ENCODE measurements at places on chromosomes 12 and 14.

DNA sequence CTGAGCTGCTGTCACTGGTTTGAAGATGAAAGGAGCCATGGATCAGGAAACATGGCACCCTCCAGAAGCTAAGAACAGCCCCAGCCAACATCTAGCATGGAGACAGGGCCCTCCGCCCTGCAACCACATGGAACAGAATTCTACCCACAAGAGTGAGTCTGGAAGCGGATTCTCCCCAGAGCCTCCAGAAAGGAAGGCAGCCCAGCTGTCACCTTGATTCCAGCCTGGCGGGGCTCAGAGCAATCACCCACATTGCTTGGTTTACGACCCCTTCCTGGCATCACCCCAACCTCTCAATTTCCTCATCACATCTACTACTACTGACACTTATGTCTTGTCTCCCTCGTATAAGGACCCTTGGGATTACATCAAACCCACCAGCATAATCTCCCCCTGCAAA lies 38.5 kb downstream of the OAS2 start:
- no peak for DNase-seq

DNA sequence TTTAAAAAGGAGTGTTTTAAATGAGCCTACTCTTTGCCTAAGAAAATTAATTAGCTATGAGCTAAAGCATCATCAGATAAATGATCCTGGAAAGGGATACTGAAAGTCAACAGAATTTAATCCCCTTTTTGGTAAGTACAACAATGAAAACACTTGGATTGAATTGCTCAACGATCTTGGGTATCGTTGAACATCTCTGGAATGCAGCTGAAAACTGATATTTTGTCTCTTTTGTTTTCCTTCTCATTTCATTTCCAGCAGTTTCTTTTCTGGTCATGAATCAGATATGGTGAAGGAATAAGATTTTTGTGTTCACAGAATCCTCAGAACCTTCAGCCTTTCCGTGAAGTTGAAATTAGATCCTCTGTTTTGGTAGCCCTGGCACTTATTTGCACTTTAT lies 771.2 kb downstream of the FSCB start:
- no peak for DNase-seq

DNA sequence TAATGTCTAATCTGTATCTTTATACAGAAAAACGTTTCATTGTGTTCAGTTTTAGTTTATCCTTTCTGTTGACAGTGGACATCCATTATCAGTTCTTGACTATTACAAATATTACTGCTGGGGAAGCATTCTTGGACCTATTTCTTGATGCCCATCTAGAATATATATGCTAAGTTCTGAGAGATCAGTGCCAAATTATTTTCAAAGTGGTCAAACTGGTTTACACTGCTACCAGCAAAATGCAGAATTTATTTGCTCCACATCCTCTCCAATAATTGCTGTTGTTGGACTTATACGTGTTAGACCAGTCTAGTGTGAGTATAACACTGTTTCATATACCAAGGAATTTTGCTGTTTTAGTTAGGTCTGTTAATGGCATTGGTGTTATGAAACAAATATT lies 85.5 kb upstream of the TRAF3 start:
- DNase-seq = no peak

DNA sequence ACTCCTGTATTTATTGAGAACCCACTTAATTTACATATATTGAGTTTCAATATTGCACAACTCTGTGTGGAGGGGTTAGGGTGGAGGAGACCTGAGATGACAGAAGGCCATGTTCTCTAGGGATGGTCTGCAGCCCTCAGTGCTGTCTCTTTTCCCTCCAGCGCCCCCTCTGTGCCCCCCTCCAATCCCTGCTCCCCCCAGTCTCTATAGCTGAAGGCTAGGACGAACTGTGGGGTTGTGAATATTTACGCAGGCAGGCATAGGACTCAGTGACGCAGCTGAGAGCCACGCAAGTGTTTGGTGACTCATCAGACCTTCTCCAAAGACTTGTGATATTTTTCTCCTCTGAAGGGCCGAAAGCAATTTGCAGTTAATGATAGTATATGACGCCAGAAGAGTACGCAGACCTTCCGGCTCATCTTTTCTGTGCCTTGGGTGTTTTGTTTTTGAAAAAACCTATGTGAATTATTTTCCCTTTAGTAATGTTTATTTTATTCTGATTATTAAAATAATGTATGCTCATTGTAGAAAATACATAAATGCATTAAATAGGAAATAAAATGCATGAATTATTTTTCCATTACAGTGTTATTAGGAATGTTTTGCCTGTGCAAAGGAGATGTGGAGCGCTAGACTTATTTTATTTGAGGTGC lies 85.3 kb downstream of the SLC25A47 start:
- DNase-seq = no peak

- no peak for DNase-seq
Measured at GRCh38 chr12:102776041-102776440, 141.0 kb downstream of the PAH start.

DNA sequence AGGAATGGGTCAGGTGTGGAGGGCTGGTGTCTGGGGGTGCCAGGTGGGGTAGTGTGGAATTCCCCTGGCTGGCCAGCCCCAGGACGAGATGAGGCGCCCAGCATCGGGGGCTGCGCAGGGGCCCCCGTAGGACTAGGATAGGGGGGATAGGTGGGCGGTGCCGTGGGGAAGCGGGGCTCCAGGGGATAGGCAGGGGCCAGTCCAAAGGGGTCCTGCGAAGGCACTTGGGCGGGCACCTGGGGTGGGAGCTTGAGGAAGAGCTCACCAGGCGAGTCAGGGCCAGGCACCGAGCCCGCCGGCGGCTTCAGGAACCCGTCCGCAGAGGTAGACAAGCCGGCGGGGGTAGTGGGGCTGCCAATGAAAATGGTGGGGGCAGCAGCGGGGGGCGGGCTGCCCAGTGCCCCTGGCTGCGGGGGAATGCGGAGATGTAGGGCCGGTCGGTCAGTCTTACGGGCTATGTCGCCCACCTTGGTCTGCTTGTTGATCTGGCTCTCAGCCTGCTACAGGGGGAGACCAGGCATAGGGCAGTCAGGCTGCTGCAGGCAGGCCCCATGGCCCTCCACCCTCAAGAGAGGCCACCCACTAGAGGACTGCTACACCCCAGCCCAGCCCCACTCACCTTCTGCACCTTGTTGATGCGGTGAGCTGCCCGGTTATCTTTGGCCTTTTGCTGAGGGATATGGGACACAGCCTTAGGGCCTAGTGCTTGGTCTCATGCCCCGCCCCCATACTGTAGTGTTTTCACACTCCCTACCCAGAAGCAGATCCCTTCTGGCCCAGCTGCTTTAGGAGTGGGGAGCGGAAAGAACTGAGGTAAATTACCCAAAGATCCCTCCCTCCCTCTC lies 19.3 kb downstream of the KMT2D start:
- DNase-seq = no peak

DNA sequence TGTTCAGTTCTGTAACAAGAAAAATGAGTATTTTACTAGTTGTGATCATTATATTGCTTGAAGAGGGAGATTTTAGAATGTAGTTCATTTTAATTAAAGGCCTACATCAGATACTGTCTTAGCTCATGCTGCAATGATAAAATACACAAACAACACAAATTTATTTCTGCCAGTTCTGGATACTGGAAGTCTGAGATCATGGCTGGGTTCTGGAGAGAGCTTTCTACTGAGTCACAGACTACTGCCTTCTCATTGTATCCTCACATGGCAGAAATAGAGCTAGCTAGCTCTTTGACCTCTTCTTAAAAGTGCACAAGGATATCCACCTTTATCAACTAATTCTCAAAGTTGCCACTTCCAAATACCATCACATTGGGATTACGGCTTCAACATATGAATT lies 53.8 kb downstream of the MIS18BP1 start:
- DNase-seq = no peak

DNA sequence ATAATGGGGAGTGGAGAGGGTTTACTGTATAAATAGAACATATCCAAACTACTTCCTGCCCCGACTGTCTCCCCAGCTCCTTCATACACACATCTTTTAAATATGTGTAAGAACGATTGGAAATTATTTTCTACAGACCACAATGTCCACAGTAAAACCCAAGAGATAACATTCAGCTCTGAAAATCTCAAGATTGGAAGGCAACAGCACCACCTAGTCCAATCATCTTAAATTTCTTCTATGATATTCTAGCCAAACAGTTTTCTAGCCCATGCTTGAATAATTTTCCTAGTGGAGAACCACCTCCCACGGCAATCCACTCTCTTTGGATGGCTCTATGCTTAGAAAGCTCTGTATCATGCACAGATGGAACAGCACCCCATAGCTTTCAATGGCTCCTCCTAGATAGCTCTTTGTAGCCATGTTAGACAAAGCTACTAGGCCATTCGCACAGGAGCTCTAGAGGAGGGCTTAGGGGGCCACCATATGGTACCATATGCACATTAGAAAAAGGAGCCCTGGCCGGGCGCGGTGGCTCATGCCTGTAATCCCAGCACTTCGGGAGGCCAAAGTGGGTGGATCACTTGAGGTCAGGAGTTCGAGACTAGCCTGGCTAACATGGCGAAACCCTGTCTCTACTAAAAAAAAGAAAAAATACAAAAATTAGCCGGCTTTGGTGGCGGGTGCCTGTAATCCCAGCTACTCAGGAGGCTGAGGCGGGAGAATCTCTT lies 18.1 kb downstream of the VDR start:
- no peak for DNase-seq

GRCh38 chr12:101838628-101839323 lies 8.0 kb upstream of the GNPTAB start:
- no peak for DNase-seq

DNA sequence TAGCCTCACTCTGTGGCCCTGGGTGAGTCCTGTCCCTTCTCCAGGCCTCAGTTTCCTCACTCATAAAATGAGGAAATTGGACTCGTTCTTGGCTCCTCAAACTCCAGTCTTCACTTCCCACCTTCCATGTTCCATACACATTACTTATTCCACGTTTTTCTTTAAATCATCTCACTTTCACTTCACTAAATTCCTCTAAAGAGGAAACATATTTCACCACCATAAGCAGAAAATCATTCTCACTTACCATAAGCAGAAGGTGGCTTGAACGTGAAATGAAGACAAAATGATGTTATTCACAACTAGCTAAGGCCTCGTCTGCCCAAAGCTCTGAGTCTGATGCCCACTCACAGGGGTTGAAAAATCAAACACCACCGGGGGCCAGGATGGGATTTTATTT lies 278.3 kb downstream of the ADGRD1 start:
- no peak for DNase-seq

DNA sequence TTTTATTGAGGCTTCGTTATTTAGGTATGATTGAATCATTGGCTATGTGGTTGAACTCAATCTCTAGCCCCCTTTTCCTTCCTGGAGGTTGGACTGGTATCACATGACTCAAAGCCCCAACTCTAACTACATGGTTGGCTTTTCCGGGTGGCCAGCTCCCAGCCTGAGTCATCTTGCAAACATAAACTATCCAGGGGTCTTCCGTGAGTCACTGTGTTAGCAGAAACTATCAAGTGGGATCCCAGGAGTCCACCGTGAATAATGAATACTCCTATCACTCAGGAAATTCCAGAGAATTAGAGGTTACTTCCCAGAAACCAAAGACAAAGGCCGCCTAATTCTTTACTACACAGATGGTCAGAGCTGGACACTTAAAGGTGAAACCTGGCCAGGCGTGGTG lies 19.7 kb upstream of the PLEKHD1 start:
- no peak for DNase-seq

- DNase-seq = no peak
Measured at GRCh38 chr14:54711812-54712464, 145.0 kb downstream of the SAMD4A start.

GRCh38 chr14:69096781-69097475 lies 56.0 kb downstream of the DCAF5 start:
- no peak for DNase-seq

- no peak for DNase-seq
Measured at GRCh38 chr12:23221066-23221465, 596.1 kb downstream of the ETNK1 start.
